ENCODE measurements at places on chromosomes 13 and 19.
A peak's percentile ranks its signal among the peaks of the same experiment; 100 is the strongest.

DNA sequence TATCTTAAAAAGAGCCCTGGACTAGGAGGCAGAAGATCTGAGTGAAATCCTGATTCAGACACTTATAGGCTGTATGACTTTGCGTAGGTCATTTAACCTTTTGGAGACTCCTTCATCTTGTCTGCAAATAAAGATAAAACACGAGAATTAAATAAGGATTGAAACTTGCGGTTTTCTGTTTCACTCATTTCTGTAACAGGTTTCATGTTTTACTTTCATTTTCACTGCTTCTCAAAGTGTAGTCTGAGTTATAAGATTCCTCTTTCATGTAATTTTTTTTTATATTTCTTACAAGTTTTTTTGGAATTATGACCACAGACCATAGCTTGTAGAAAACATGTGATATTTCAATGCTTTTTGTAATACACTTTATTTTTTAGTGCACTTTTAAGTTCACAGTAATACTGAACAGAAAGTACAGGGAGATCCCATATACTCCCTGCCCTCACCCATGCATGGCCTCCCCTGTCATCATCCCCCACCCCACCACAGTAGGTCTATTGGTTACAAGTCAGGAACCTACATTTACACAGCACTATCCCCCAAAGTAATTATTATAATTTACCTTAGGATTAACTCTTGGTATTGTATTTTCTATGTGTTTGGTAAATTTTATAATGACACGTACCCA, 174.6 kb downstream of the ITGBL1 start:
- DNase-seq, result no peak

- DNase-seq, result no peak
Measured at GRCh38 chr13:20231839-20232555, at the start of gene GJB6. Gene GJB6, minus strand, starts transcription at chr13:20232319. Its CDS starts 8,839 bp downstream, at chr13:20223480.

GRCh38 chr19:48962029-48962848, 2.9 kb upstream of the FTL start:
- DNase-seq, result no peak

DNA sequence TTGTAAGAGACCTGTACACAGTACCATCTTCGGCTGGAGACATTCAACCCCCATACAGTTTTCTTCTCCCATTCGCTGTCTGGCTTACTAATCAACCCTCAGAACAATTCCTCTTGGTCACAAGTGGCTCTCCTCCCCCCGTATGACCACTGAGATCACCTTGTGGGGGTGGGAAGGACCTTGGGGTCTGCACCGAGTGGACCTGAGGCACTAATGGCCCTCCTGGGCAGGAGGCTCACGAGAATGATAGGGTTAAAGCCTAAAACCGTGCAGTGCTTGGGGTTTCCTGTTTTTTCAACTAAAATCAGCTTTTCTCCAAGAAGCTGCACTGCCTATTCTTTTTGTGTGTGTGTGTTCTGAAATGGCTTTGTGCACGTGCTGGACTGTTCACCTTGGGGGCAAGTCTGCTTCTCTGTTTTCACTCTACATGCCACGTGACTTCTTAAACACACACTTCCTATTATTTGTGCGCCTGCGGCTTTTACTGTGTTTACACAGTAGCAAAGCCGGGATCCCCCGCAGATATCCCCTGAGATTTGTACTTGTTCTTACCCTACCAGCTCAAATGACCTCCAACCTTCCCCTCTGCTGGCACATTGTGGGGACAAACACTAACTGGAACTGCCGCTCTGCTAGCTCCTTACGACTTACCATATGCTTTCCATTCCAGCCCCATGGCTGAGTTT, 12.3 kb downstream of the RBM26 start:
- no peak for DNase-seq

GRCh38 chr19:42363614-42364346, 26.3 kb downstream of the CNFN start:
- no peak for DNase-seq

DNA sequence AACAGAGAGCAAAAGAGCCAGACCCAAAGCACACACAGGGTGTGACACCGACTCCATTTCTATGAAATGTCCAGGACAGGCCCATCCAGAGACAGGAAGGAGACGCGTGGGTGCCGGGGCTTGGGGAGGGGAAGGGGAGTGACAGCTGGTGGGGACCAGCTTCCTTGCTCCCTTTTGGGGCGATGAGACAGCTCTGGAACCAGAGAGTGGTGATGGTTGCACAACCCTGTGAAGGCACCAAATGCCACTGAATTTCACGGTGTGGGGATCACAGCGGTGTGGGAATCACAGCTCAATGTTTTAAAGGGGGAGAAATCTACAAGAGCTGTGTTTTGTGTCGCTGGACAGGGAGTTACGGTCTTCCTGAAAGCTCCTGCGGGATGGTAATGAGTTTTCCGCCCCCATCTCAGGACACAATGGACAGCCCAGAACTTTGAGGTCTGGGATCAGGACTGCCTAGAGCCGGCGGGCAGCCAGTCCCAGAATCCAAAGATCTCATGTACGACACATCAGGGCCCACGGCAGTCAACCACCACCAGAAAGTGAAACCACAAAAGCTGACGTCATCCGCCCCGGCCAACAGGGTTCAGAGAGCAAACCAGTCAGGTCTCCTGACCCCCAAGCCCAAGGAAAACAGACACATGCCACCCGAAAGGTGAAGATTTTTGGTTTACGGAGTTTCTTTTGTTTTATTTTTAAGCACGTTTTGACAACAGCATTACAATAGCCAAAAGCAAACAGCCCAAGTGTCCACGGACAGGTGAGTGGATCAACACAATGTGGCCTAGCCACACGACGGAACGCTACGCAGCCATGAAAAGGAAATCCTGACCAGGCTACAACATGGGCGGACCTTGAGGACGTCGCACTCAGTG, 7.3 kb downstream of the SGTA start:
- no peak for DNase-seq

DNA sequence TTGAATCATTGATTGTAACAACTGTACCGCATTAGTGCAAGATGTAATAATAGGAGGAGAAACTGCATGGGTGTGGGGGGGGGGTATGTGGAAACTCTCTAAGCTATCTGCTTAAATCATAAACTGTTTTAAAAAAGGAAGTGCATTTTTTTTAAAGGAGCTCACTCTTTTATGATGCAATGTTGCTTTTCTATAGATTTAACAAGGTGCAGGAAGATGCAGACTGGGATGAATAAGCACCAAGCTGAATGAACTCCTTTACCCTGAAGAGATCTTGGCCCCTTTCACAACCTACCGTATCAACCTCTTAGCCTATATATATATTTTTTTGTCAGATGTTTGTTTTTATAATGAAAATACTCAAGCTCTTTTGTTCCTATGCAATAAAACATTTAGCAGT, 95.9 kb downstream of the AKAP11 start:
- peak; percentile 38 for DNase-seq

GRCh38 chr13:91724591-91724990, 326.2 kb downstream of the GPC5 start:
- DNase-seq, result no peak

- DNase-seq, result no peak
Measured at GRCh38 chr13:49620170-49620621, 8.1 kb upstream of the ARL11 start.

- DNase-seq, result no peak
Measured at GRCh38 chr19:29855087-29855486, 43.3 kb downstream of the CCNE1 start.

- DNase-seq, result no peak
Measured at GRCh38 chr19:1065606-1066109, 1.3 kb upstream of the ARHGAP45 start.

GRCh38 chr13:89832827-89833226, 1514.7 kb upstream of the MIR17HG start:
- no peak for DNase-seq

DNA sequence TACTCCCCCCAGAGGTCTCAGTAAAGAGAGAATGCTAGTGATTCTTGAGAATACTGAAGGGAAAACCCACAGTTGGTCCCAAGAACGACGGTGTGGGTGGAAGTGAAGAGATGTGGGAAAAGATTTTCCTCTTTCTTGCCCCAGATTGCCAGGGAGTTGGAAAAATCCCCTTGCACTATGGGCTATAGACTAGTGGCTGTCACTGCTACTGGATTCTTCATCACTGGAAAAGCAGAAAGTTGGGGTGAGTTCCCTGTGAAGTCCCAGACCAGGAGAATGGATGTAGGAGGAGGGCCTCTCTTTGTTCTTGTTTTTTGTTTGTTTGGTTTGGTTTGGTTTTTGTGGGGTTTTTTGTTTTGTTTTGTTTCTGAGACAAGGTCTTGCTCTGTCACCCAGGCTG, 11.4 kb downstream of the LYPD3 start:
- no peak for DNase-seq

DNA sequence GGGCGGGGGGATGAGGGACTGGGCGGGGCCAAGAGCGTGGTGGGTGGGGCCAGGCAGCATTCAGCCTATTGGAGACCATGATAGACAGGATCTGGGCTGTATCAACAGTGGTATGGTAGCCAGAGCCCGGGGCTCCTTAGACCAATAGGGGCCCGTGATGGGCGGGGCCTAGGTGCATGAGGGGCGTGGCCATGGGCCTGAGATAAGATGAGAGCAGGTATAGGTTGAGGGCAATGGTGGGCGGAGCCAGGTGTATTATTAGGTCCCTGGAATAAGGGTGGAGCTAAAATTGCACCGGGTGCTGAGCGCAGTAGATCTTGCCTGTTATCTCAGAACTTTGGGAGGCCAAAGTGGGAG, 5.3 kb downstream of the ABCA7 start:
- DNase-seq, result no peak

DNA sequence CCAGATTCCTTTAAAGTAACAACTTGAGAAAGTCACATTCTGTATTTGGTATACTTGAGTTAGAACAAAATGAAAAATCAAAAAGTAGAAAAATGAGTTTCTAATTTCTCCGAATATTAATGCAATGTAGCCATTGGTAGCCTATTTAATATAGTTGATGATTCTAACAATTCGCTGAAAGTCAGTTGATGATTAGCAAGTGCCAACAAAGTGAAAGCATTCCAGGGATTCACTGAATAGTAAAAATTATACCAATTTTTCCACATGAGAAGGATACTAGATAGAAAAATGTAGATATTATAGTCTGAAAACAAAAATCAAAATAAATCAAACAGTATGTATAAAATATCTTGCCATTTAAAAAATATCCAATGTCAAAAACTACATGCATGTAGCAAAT, 117.2 kb downstream of the FREM2 start:
- no peak for DNase-seq

DNA sequence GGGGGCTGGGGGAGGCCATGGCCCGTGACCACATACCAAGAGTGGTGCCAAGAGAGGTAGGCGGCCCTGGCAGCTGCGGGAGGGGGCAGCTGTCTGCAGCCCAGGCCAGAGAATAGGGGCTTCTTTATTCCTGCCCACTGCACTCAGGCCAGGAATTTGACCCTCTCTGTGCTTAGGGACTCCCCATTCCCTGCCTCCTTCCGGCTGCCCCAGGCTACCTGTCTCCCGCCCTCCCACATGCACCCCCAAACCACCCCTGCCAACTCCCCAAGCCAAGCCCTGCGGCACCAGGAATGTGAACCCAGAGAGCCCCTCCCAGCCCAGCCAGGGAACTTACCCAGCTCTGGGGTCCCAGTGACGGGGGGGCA, 687 bp downstream of the PLEKHA4 start:
- no peak for DNase-seq

- no peak for DNase-seq
Measured at GRCh38 chr13:27796544-27797227, 4.4 kb downstream of the GSX1 start.

DNA sequence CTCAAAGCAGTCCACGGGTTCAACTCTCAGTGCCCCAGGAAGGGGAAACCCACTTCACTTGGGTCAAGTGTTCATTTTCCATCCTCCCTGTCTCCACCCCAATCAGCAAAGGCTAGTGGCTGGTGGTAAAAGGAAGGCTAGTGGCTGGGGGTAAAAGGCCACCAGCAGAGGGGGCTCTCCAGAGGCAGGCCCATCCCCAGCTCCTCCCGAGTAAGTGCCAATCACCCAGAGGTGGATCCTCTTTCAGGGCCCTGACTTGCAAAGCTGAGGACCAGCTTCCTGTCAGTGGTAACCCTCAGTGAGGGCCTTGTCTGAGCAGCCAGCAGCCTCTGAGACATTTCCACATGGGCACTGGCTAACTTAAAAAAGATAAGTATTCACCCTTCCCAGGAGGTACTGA, 22.0 kb upstream of the TPT1 start:
- DNase-seq, result no peak

- DNase-seq, result no peak
Measured at GRCh38 chr19:10135551-10136334, 16.0 kb upstream of the EIF3G start.

- no peak for DNase-seq
Measured at GRCh38 chr19:20367811-20368294, 197.7 kb downstream of the ZNF737 start.

- DNase-seq, result no peak
Measured at GRCh38 chr13:45353895-45354294, 12.9 kb upstream of the TPT1 start.

GRCh38 chr13:46866150-46866549, 30.7 kb downstream of the HTR2A start:
- DNase-seq, result peak; percentile 40

DNA sequence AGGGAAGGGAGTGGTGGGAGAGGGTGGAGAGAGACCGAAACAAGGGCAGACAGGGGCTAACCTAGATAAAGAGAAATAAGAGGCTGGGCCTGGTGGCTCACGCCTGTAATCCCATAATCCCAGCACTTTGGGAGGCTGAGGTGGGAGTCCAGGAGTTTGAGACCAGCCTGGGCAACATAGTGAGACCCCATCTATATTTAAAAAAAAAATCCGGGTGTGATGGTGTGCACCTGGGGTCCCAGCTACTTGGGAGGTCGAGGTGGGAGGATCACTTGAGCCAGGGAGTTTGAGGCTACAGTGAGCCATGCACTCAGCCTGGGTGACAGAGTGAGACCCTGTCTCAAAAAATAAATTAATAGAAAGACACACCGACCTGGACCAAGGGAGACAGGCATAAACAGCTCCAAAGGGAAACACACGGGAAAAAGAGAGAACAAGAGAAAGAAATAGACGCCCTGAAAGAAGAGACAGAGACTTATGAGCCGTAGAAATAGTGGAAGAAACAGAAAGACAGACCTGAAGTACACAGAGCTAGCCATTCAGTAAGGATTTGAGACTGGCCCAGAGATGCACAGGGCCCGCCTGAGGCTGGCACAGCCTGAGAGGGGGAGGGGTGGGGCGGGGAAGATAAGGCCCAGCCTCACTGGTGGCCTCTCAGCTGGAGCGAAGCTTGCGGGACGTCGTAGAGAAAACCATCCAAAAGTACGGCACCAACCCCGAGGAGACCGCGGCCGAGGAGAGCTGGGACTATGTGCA, 2.2 kb downstream of the CD37 start:
- no peak for DNase-seq

Data from skeletal muscle cell (primary cell).